Cerebellar nuclear complex (tissue), 1 donor: ENCODE measurements at places on chromosomes 4 and X.

DNA sequence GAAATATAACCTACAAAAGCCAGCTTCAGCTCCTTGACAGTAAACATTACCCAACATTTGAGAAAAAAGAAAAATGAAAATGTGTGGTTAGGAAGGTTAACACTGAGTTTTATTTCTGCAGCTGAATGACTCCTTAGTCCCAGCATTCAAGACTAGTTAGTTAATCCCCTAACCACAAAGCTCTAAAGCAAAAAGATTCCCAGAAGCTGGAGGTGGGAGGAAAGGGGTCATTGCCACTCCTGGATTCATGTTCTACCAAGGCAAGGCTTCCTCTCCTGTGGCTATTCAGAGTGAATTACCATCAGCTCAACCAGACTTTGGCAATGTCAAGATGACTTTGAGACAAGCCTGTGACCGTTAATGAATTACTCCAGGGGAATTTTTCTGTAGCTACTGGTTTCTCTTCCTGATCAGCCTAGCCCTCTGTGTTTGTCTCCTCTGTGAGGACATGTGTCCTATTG is 63.6 kb downstream of the HADH start:
- no peak for DNase-seq

- DNase-seq, result no peak
These were observed 1.1 kb downstream of the PLXNA3 start for GRCh38 chrX:154458954-154459778.

GRCh38 chr4:7103031-7103606 is 35.3 kb upstream of the GRPEL1 start:
- DNase-seq, result no peak

- DNase-seq, result no peak
These were observed 33.1 kb downstream of the PDK3 start for GRCh38 chrX:24498181-24498580.

- no peak for DNase-seq
These were observed 48.1 kb downstream of the DCLK2 start for GRCh38 chr4:150126201-150126863.

- no peak for DNase-seq
These were observed 123.2 kb upstream of the BANK1 start for GRCh38 chr4:101667348-101667747.

- no peak for DNase-seq
These were observed 86.2 kb upstream of the KIT start for GRCh38 chr4:54571293-54572151.

- DNase-seq, result no peak
These were observed 3.0 kb downstream of the SASH3 start for GRCh38 chrX:129782706-129783105.

- DNase-seq, result no peak
These were observed 4.9 kb upstream of the WDFY3 start for GRCh38 chr4:84971319-84971932.

DNA sequence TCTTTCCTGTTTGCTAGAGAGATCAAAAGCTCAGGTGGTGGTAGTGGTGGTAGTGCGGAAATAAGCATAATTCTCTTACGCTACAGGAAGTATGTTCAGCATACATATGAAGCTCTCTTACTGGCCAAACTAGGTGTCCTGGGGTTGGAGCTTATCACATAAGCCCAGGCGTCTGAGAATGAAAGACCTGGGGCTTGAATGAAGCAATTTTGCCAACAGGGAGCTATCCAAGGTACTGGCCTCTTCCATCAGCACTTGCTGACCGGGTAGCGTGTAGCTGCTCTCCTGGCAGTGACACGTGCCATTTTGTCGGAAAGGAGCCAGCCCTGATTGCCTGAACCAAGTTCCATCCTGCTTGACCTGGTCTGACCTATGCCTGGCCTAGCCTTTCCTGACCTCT is 65.9 kb upstream of the HPF1 start:
- DNase-seq, result no peak

DNA sequence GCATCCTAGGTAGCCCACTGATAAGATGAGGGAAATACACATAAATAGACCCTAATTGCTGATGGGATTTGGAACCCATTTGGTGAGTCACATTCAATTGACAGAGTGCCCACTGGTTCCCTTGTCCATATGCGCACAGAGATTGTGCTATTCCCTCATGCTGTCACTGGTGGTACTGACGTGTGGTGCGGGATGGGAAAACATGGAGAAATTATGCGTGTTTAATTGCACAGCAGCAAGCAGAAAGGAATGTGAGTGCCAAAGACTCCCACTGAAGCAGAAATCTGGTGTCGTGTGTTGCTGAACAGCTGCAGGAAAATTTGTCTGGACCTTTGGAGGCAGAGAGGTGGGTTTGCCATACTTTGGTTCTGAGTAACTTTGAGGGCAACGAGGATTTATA is 92.2 kb downstream of the NHSL2 start:
- no peak for DNase-seq

- no peak for DNase-seq
These were observed 212.6 kb upstream of the GK2 start for GRCh38 chr4:79620617-79621016.

GRCh38 chr4:143023239-143023918 is 161.3 kb upstream of the USP38 start:
- DNase-seq, result no peak

DNA sequence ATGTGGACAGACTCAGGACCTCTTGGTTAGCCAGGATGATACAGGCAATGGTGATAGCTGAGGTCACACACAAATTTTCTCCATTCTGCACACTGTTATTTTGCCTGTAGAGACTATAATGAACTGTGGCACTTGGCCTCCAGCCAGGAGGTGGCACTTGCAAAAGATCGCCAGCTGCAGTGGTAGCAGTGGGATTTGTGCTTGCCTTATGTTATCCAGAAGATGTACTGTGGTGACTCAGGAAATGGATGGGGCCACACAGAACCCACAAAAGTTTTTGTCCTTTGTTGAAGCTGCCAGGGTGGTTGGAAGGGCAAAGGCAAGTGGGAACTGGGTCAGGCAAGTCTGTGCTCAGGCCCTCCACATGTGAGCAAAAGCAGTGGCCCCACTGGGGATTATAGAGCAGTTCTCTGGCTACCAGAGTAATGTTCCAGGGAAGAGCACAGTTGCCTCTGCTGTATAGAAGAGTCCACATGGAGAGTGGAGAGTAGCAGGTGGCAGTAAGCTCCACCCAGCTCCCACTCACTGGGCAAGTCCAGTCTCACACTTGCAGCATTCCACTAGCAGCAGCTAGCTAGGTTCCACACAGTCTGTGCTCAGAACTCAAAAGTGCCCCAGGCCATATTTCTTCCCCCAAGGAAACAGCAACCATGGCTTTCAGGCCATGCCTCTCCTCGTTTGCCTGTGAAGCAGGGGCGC is 5.9 kb upstream of the C4orf17 start:
- no peak for DNase-seq

DNA sequence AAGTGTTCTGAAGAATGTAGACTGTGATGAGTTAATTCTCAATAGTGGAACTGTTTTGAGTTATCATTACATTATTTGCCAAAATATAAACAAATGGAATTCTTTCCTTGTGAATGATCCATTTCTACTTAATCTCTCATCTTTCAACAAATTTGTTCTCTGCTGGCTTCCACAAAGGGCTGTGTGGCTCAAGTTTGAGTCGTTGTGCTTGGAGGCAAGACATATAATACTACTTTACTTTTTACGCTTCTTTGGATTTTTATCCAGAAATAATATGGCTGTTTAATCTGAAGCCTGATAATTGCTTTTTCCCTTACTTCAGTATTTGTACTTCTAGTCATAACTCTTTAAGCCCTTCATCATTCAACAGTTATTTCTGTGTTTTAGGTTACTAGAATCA is 169.5 kb downstream of the ARHGAP10 start:
- no peak for DNase-seq

DNA sequence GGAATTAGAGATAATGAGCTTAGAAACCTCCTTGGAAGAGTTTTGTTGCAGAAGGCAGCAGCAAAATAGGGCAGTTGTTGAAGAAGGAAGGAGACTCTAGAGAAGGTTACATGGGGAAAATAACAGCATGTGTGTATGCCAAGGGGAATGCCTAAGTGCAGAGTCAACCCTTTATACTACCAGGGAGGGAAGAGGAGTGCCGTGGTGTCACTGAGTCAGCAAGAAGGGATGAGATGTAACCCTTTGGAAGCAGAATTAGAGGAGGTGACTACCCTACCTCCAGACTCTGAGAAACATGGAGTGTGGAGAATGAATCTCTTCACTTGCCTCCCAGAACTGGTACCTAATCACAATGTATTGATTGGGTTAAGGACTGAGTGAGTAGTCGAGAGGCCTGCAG is 6.7 kb upstream of the GABRE start:
- no peak for DNase-seq

GRCh38 chrX:43958529-43958928 is 14.7 kb downstream of the NDP start:
- DNase-seq, result peak; percentile 3

GRCh38 chr4:124948976-124949597 is 236.6 kb upstream of the ANKRD50 start:
- DNase-seq, result no peak

- DNase-seq, result no peak
These were observed 50.5 kb downstream of the CWH43 start for GRCh38 chr4:49036528-49036927.

DNA sequence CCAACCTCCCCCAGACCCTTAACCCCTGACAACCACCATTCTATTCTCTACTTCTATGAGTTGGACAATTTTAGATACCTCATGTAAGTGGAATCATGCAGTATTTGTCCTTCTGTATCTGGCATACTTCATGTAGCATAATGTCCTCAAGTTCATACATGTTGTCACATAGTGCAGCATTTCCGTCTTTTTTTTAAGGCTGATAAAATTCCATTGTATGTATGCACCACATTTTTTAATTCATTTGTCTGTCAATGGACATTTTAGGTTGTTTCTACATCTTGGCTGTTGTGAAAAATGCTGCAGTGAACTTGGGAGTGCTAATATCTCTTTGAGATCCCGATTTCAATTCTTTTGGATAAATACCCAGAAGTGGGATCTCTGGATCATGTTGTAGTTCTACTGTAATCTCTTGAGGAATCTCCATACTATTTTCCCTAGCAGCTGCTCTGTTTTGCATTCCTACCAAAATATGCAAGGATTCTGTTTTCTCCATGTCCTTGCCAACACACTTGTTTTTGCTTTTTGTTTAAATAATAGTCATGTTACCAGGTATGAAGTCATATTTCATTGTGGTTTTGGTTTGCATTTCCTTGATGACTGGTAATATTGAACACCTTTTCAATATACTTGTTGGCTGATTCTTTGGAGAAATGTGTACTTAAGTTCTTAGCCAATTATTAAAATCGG is 48.8 kb upstream of the ADAD1 start:
- no peak for DNase-seq

GRCh38 chr4:915041-915474 is 17.1 kb downstream of the GAK start:
- DNase-seq, result no peak

DNA sequence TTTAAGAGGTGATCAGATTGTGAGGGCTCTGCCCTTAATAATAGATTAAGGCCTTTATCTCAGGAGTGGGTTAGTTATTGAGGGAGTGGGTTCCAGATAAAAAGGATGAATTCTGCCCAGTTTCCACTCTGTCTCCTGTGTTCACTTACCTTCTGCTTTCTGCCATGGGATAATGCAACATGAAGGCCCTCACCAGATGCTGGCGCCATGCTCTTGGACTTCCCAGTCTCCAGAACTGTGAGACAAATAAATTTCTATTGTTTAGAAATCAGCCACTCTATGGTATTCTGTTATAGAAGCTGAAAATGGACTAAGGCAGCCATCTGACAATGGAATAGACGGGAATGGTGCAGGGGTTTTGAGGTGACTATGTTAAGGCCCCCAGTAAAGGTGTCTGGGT is 6.9 kb upstream of the RELL1 start:
- no peak for DNase-seq

DNA sequence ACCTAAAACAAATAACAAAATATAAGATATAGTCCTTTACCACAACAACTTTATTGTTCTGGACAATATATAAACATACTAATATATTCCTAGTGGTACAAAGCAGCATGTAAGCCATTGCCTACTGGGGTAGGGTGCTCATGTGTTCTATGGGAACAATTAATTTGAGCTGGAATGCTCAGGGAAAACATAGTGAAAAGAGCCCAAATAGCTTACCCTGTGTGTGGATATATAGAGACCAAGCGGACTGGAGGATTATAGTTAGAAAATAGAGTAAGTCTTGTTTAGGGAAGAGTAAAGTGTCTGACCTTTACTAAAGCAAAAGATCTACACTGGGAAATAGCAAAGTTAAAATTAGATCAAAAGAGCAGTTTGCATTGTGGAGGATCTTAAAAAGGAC is 64.8 kb downstream of the MAD2L1 start:
- DNase-seq, result no peak

DNA sequence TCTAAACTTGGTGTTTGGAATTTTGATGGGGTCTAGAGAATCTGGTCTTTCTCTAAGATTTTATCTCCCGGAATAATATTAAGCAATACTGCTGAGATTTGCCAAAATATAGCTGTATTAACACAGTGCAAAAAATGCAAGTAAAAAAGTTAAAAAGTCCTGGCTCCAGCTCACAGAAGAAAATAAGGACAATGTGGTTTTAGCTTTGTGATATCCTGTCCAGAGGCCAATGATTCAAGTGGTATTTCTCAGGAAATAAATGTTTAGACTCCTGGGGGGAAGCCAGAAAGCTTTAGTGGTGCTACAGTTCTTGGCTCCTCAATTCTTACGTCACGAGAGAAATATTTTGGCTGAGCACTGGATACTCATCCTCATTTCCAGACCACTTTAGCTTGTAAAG is 40.9 kb upstream of the IL13RA2 start:
- DNase-seq, result no peak

- DNase-seq, result no peak
These were observed 72.4 kb downstream of the APBB2 start for GRCh38 chr4:41141900-41142299.

DNA sequence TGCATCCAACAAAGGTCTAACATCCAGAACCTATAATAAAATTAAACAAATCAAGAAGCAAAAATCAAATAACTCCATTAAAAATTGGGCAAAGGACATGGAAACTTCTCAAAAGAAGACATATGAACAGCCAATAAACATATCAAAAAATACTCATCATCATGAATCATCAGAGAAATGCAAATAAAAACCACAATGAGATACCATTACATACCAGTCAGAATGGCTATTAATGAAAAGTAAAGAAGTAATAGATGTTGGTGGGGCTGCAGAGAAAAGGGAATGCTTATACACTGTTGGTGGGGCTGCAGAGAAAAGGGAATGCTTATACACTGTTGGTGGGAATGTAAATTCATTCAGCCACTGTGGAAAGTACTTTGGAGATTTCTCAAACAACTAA is 465.8 kb downstream of the ZIC3 start:
- no peak for DNase-seq

DNA sequence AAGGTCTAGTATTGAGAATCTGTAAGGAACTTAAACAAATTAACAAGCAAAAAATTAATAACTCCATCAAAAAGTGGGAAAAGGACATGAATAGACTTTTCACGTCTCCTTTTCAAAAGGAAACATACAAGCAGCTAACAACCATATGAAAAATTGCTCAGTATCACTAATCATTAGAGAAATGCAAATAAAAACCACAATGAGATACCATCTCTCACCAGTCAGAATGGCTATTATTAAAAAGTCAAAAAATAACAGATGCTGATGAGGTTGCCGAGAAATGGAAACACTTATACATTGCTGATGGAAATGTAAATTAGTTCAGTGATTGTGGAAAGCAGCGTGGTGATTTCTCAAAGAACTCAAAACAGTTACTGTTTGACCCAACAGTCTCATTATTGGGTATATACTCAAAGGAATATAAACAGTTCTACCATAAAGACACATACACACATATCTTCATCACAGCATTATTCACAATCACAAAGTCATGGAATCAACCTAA is 410.4 kb upstream of the SMIM31 start:
- DNase-seq, result no peak

GRCh38 chrX:132615391-132616131 is 126.7 kb upstream of the MBNL3 start:
- no peak for DNase-seq
